Omental fat pad (tissue), 4 donors: ENCODE measurements at places on chromosomes 7 and 10. TPM values are rescaled to one million over a fixed set of nuclear protein-coding genes. Genes with fewer than 3 reads are reported as not detected.

GRCh38 chr7:88147949-88148348 is 71.9 kb downstream of the SRI start:
- DNase-seq: no peak

GRCh38 chr7:43877968-43878864 is 8.9 kb upstream of the MRPS24 start:
- no peak for DNase-seq

DNA sequence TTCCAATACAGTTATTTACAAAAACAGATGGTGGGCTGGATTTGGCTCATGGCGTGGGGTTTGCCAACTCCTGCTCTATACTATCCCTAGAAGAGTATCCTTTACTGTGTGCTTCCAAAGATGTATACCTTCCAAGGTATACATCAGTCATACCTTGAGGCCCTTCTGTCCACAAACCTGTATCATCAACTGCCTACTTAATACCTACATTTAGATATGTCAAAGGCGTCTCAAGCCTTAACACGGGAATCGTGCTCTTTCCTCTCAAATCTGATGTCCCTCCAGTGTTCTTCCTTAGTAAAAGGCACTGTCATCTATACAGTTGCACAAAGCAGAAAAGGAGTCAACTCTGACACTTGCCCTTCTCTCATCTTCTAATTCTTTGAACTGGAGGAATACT is 36.9 kb downstream of the NAMPT start:
- DNase-seq: no peak

DNA sequence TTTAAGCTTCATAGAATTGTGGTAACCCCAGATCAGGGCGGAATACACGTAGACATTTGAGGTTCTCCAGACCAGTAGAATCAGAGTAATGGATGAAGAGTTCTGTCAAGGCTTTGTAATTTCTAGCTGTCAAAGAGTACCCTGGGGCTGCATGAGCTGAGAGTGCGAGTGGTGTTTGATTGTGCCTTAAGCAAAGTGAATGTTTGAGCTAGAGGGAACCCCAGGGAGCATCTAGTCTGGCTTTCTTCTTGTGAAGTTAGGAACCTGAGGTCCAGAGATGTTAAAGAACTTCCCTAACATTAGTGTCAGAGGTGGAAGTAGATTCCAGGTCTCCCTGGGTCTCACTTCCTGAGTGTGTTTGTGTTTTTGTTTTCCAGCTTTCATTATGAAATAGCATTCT is 212.3 kb upstream of the FZD1 start:
- DNase-seq: no peak

GRCh38 chr10:31769564-31769963 is 159.1 kb downstream of the ARHGAP12 start:
- no peak for DNase-seq

GRCh38 chr7:136128050-136128449 is 150.9 kb upstream of the MTPN start:
- DNase-seq: no peak

GRCh38 chr10:123831259-123831658 is 60.3 kb downstream of the CPXM2 start:
- DNase-seq: no peak

- no peak for DNase-seq
These were observed 72.5 kb downstream of the CXCL12 start for GRCh38 chr10:44312401-44312800.

DNA sequence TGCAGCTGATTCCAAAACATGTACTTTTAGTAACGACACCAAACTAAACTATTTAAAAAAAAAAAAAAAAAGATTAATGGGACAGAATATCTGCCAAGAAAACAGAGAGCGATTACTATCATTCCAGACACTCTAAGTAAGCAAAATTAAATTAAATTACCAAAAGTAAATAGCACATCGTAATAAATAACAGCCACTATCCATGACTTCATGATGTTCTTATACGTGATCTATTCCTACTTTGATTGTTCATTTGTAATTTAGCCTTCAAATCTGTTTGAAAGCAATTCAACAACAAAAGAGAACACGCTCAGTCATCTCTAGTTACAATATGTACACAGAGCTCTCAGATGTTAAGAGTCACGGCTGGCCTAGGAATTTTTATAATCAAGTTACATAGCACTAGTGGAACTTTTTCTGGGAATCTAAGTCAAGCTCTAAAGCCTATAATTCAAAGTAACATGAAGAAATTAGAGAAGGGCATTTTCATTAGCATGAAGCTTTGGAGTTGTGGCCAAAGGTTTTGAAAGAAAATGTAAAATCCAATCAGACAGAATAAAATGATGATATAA is 241.7 kb upstream of the NEBL start:
- DNase-seq: no peak

The CALCR gene
- 0.24 TPM for total RNA-seq

The VSTM2A gene
- not detected for total RNA-seq
